ENCODE measurements at places on chromosomes 11 and 22.

- DNase-seq = no peak
These were observed 316.6 kb upstream of the NCAM1 start for GRCh38 chr11:112644410-112645131.

DNA sequence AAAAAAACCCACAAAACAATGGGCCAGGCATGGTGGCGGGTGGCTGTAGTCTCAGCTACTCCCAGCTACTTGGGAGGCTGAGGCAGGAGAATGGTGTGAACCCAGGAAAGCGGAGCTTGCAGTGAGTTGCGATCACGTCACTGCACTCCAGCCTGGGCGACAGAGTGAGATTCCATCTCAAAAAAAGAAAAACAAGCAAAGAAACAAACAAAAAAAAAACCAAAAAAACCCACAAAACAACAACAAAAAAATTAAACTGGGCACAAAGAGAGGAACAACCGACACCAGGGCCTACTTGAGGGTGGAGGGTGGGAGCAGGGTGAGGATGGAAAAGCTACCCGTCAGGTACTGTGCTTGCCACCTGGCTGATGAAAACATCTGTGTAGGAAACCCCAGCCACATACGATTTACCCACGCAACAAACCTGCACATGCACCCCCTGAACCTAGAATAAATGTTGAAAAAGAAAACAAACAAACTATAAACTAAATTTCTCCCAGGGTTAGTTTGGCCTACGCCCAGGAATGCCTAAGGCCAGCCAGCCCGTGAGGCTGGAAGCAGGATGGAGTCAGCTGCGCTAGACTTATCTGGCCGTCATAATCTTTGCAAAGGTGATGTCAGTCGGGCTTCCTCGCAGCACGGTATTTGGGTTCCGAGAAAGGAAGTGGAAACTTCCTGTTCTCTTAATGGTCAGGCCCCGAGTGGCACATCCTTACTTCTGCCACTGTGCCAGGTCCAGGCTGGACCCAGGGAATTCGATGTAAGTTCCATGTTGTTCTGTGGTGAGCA, 21.9 kb upstream of the CYB5R3 start:
- DNase-seq = no peak

DNA sequence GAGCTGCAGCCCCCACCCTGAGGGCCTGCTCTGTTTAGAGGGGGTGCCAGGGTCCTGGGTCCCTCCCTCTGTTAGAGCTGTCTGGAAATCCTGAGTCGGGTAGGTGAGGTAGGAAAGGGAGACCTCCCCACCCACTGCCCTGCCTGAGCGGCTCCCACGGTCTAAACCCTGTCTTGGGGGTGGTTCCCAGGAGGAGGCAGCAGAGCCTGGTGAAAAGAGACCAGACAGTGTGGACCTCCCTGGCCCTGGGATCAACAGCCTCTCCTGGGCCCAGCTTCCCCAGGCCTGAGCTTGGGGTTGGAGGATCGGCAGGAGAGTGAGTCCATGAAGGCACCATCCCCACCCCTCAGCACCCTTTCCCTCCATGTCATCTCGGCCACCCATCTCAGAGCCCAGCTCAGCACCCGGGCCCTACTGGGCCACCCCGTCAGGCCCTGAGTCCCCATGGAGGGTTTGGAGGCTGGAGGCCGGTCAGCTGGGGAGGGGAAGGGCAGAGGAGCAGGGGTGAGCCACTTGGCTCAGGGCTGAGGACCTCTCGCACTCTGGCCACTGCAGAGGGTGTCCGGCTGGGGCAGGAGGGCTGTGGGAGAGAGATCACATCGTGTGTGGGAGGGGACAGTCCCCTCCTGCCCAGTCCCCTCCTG, 37.2 kb downstream of the RTN4R start:
- no peak for DNase-seq

GRCh38 chr22:47301820-47302475, 539.5 kb downstream of the TBC1D22A start:
- no peak for DNase-seq

GRCh38 chr11:14306481-14306880, 52.5 kb downstream of the RRAS2 start:
- DNase-seq = no peak

DNA sequence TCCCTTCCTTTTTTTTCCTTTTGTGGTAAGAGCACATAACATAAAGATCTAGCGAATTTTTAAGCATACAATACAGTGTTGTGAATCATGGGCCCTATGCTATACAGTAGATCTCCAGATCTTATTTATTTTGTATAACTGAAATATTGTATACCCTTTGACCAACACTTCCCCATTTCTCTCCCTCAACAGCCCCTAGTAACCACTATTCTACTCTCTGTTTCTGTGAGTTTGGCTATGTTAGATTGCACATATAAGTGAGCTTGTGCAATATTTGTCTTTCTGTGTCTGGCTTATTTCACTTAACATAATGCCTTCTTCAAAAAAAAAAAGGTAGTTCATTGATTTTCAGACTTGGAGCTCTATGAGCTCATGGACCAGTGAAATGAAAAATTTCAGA, 180.5 kb downstream of the C11orf91 start:
- no peak for DNase-seq

DNA sequence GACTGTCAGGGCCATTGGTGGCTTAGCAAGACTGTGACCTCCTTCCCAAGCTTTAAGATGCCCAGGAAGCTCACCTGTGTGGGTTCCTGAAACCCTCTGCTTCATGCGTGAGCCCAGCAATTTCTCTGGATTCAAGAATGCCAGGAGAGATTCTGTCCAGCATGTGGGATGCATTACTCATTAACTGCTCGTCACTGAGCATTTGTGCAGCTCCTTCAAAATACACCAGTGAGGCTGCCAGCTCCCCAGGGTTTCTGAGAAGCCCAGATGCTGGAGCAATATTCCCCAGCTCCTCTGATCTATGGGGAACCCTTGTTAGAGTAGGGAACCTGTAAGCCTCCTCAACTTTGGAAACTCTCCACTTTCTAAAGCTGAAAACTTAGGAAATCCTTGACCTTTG, 126.5 kb downstream of the CHST1 start:
- DNase-seq = no peak

- DNase-seq = peak; percentile 7
These were observed 35.2 kb downstream of the SOX6 start for GRCh38 chr11:16321148-16321547.

- no peak for DNase-seq
These were observed 3.4 kb upstream of the ANO1 start for GRCh38 chr11:70074746-70075145.

GRCh38 chr22:45192701-45193187, 29.0 kb downstream of the NUP50 start:
- no peak for DNase-seq

DNA sequence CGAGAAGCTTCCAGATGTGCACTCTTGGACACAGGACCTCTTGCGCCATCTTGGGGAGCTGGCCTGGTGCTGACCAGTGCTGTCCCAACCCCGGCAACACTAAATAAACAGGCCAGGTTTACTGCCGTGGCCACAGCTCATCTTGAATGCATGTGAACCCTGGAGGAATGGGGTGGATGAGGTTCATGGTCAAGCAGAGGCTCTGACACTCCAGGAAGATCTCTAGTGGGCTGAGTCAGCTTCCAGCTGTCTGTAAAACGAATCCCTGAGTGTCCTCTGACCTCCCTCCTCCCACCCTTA, 51.8 kb downstream of the ALX4 start:
- peak; percentile 49 for DNase-seq

DNA sequence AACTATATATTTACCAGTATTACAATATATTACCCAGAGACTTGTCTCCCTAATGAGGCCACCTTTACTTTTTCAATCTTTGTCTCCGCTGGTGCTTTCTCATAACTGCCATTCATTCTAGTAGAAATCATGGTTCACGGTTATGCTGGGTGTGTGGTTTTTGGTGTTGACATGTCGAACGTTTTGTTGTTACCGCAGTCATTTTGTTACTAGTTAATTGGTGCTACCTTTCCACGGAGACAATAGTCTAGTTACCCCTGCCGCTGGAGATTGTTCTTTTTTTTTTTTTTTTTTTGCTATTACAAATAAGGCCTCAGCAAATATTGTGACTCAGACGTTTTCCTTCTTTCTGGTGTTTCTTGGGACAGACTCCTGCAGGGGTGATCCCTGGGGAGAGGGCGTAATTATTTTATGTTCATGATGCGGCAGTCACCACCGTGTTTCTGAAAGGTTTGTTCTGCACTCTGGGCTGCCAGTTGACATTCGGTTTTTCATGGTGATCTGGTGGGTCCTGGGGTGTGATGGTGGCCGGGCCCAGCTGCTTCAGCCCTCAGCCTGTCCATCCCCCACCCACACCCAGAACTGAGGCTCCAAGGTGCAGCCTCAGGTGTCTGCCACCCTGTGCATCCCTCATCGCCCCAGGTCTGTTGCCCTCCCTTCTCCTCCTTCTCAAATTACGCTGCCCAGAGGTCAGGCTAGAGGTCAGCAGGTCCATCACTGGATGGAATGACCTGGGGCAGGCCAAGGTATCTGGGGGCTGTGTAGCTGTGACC, 28.6 kb downstream of the LRP5 start:
- DNase-seq = no peak

- no peak for DNase-seq
These were observed 2.3 kb upstream of the SORL1-AS1 start for GRCh38 chr11:121455115-121455514.

DNA sequence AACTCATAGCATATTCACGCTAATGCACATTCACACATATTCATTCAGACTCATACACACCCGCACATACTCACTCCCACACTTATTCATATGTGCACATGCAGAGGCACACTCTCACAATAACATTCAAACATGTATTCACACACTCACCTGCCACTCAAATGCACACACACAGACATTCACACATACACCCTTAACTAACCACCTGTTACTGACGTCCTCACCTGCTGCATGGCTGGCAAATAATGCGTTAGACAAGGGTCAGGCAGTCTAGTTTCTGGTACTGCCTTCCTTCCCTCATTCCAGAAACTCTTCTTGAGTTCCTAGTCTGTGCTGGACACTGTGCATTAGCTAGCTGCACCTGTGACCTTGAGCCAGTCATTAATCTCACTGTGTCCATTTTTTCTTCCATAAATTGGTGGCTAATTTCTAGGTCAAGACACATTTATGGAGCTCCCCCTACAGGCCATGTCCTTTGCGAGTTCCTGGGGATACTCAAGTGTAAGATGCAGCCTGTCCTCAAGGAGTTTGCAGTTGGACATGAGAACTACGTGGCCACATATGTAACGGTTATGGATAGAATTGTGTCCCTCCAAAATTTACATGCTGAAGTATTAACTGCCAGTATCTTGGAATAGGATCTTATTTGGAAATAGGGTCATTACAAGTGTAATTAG, 34.5 kb upstream of the SEZ6L start:
- DNase-seq = peak; percentile 4

GRCh38 chr22:39900306-39901227, at the start of gene GRAP2:
TSS of gene GRAP2 (plus strand) at chr22:39901084. CDS start at chr22:39947107, 46,023 bp downstream.
- DNase-seq = no peak

GRCh38 chr11:38950867-38951266, 2352.8 kb upstream of the RAG2 start:
- DNase-seq = peak; percentile 26

GRCh38 chr11:19722702-19723101, 10.1 kb downstream of the NAV2 start:
- no peak for DNase-seq

GRCh38 chr11:10701982-10702381, 8.4 kb upstream of the IRAG1 start:
- DNase-seq = peak; percentile 29

- DNase-seq = no peak
These were observed 28.3 kb upstream of the CCDC134 start for GRCh38 chr22:41772198-41772597.

GRCh38 chr11:65981972-65982823, 19.8 kb downstream of the EIF1AD start:
- DNase-seq = no peak

DNA sequence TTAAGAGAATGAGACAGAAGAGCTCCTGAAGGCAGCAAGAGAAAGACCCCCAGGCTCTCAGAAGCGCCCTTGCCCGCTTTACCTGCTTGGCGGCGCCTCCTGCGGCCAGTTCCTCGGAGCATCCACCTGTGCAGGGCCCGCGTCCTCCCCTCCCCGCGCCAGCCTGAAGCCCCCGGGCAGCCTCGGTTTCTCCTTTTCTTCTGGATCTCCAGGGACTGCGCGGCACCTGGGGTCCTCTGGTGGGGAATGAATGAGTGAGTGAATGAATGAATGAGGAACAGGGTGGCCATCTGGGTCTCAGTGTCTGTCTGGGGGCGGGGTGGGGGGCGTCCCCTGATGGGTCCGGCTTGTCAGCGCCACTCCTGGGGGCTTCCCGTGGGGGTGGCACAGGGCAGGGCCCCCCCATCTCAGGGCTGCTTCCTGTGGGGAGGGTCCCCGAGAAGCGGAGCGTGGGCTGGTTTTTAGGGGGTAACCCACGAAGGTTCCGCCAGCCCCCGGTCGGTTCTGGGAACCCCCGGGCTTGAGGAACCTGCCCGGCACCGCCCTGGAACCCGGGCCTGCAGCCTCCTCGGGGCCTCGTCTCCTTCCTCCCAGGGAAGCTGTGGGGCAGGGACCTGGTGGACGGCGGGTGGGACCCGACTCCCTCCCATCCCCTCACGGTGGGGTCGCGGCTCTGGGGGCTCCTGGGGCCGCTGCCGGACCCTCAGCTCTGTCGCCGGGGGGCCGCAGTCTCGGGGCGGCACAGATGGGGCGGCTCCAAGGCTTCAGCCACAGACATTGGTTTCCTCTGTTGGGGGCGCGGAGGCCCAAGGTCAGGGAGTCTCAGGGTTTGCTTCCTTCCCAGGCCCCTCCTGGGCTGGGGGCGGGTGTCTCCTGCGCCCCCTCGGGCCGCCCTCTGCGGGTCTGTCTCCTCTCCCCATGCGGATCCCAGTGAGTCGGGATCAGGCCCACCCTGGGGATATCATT, 8.3 kb upstream of the KRTAP5-7 start:
- DNase-seq = no peak

DNA sequence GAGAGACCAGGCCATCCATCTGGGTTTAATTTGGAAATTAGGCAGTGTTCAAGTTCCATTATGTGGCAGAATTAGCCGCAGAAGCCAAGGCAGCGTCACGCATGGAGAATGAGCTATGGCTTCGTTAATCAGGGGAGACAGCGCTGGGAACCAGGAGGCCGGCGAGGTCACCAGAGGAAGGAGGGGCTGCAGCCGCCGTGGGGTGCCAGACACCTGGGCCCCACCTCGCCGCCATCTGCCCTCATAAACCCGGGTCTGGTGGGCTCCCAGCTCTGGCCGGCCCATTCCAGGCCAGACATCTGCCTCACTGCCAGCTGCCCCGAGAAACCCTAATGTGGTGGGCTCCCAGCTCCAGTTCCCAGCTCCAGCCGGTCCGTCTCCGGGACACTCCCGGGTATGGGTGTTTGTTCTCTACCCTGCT, 676.9 kb downstream of the BRD1 start:
- DNase-seq = no peak

GRCh38 chr11:86249307-86250098, 5.0 kb downstream of the EED start:
- DNase-seq = peak; percentile 16

- no peak for DNase-seq
These were observed 16.5 kb downstream of the SGSM1 start for GRCh38 chr22:24822471-24822870.

DNA sequence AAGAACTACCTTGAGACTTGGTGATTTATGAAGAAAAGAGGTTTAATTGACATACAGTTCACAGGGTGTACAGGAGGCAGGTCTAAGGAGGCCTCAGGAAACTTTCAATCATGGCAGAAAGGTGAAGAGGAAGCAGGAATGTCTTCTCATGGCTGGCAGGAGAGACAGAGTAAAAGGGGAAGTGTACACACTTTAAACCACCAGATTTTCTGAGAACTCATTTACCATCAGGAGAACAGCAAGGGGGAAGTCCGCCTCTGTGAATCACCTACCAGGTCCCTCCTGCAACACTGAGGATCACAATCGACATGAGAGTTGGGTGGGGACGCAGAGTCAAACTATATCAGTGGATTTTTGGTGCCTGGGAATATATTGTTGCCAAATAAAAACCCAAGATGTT, 40.3 kb upstream of the OR5D13 start:
- no peak for DNase-seq

GRCh38 chr11:101885631-101886030, 29.2 kb upstream of the CEP126 start:
- DNase-seq = no peak
